ENCODE measurements at places on chromosomes 4 and X. TPM values are rescaled to one million over a fixed set of nuclear protein-coding genes. Genes with fewer than 3 reads are reported as not detected.

DNA sequence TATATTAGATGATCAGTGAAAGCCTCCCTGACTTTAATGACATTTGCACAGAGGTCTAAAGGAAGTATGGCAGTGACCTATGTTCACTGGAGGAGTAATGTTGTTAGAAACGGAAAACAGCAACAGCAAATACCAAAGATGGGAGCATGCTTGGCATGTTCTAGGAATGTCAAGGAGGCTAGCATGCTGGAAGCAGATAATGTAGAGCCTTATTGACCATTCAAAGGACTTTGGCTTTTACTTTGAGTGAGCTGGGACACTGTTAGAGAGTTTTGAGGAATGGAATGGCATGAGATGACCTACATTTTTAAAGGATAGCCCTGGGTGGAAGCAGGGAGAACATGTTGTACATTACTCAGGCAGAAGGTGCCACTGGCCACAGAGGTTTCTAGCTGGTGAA, 6.0 kb downstream of the RPA4 start:
- no peak for DNase-seq
- H3K27me3 ChIP-seq, result no peaks in the 10 kb centered on the region

GRCh38 chr4:76931576-76932276, 17.8 kb upstream of the SEPTIN11 start:
- peaks cover 7% of the 10 kb centered on the region for H3K27me3 ChIP-seq
- DNase-seq, result no peak
- H3K4me1 ChIP-seq, result peaks cover under 1% of the 10 kb centered on the region
- no peak overlapping the region for H3K27ac ChIP-seq
- H3K4me3 ChIP-seq, result no peak overlapping the region

DNA sequence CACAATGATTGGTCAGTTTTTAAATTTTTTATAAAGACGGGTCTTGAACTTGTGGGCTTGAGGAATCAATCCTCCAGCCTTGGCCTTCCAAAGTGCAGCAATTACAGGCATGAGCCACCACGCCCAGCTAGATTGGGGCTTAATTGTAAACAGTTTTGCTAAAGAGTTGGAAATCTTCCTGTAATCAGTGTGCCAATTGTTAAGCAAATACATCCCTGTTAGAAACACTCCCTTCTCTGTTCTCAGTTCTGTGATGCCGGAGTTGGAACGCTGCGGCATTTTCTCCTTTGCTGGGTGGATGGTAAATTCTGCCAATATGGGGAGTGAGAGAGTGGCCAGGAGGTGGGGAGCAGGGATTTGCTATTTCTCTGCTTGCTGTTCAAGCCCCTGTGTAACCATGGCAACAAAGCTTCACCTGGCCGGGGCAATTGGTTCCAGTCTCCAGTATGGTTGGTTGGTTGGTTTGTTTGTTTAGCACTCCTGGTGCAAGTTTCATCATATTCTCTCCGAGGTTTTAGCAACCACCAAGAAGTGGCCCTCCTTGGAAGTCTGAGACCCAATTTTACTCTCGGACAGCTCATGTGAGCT, 3.0 kb upstream of the SPATA4 start:
- peaks cover 31% of the 10 kb centered on the region for H3K27me3 ChIP-seq
- no peak overlapping the region for H3K27ac ChIP-seq
- peaks cover 6% of the 10 kb centered on the region for H3K4me1 ChIP-seq
- H3K36me3 ChIP-seq, result peaks cover 1% of the 10 kb centered on the region
- DNase-seq, result no peak
- H3K4me3 ChIP-seq, result no peak overlapping the region

- peaks cover 23% of the 10 kb centered on the region for H3K4me1 ChIP-seq
- no peaks in the 10 kb centered on the region for H3K27me3 ChIP-seq
- no peak overlapping the region for H3K4me3 ChIP-seq
- no peak for DNase-seq
- H3K36me3 ChIP-seq, result peaks cover 7% of the 10 kb centered on the region
- peak overlapping the region; percentile 52 for H3K27ac ChIP-seq
These were observed 2.9 kb downstream of the ARAF start for GRCh38 chrX:47563801-47564315.

GRCh38 chr4:169428376-169428775, 157.6 kb upstream of the SH3RF1 start:
- no peaks in the 10 kb centered on the region for H3K4me1 ChIP-seq
- no peak overlapping the region for H3K4me3 ChIP-seq
- no peak overlapping the region for H3K27ac ChIP-seq
- DNase-seq, result no peak

GRCh38 chr4:93540562-93540961, 288.0 kb upstream of the ATOH1 start:
- no peaks in the 10 kb centered on the region for H3K4me1 ChIP-seq
- no peak for DNase-seq
- H3K4me3 ChIP-seq, result no peak overlapping the region

GRCh38 chr4:83118869-83119268, 4.3 kb upstream of the PLAC8 start:
- H3K4me1 ChIP-seq, result peaks cover 24% of the 10 kb centered on the region
- peak overlapping the region; percentile 24 for H3K27ac ChIP-seq
- DNase-seq, result no peak

The GIMD1 gene
- not detected for total RNA-seq

- H3K4me1 ChIP-seq, result peaks cover 3% of the 10 kb centered on the region
- no peaks in the 10 kb centered on the region for H3K36me3 ChIP-seq
- H3K4me3 ChIP-seq, result no peak overlapping the region
These were observed 5.1 kb upstream of the CXCL9 start for GRCh38 chr4:76012388-76012801.

DNA sequence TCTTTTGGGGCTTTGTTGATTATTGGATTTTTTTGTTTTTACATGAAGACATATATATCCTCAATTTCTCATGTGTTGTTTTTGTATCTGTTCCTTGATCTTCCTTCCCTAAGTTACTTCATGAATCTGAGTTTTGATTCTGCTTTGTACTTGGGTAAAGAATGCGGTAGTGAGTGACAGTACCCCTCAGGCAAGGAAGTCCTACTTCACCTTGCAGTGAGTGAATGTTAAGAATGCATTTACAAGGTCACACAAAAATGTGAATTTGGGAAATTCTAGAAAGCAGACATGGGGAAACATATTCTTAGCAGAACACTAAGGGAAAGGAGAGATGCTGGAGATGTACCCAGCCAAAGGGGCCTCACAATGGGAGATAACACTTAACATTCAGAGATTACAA, 373.1 kb upstream of the LCORL start:
- DNase-seq, result no peak
- H3K4me3 ChIP-seq, result no peak overlapping the region
- peaks cover 2% of the 10 kb centered on the region for H3K27me3 ChIP-seq
- H3K27ac ChIP-seq, result no peak overlapping the region
- no peaks in the 10 kb centered on the region for H3K4me1 ChIP-seq

DNA sequence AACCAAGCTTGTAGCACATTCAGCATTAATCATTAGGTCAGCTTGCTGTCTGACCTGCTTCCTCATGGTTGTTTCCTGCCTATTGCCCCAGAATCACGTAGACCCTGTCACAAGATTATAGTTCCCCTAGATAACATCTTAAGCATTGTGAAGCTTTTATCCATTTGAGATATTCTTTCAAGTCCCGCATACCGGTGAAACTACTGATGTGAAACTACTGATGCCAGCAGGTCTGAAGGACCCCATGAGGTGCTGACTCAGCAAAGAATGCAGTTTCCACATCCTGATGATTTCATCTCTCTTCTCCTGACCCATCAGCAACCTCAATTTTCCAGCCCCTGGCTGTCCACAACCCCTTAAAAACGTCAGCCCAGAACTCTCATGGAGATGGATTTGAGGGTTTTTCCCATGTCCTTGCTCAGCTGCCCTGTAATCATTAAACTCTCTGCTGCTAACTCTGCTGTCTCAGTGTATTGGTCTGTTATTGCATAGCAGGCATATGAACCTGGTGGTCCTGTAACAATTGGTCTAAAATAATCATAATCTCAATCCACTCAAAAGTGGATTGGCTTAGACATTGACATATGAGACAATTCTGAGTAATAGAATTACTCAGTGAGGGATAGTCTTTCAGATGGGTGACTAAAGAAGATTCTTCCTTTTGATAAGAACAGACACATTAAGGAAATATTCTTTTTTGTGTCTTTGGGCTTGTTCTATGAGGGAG, 26.3 kb upstream of the UBA6 start:
- H3K4me3 ChIP-seq, result no peak overlapping the region
- H3K4me1 ChIP-seq, result peaks cover 2% of the 10 kb centered on the region
- no peak overlapping the region for H3K27ac ChIP-seq
- no peak for DNase-seq

DNA sequence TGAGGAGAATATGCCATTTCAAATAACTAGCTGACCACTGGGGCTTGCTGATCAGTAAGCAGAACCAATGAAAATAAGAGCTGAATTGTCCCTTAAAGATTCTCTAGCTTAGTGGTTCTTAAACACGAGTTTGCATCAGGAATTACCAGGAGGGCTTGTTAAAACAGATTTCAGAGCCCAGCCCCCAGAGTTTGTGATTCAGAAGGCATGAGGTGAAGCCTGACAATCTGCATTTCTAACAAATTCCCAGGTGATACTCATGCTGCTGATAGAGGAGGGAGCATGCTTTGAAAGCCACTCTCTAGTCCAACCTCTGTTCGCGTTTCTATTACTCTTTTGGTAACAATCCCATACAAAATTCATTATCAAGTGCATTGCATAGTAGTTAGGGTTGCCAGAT, 35.5 kb downstream of the DCX start:
- no peak for DNase-seq
- H3K4me1 ChIP-seq, result no peaks in the 10 kb centered on the region
- H3K4me3 ChIP-seq, result no peak overlapping the region
- no peaks in the 10 kb centered on the region for H3K36me3 ChIP-seq

- H3K27ac ChIP-seq, result no peak overlapping the region
- H3K36me3 ChIP-seq, result no peaks in the 10 kb centered on the region
- H3K4me1 ChIP-seq, result no peaks in the 10 kb centered on the region
- no peak overlapping the region for H3K4me3 ChIP-seq
These were observed 14.1 kb downstream of the PSAPL1 start for GRCh38 chr4:7420661-7421040.
